ENCODE measurements at places on chromosomes 16 and 17. TPM values are rescaled to one million over a fixed set of nuclear protein-coding genes. Genes with fewer than 3 reads are reported as not detected.
A peak's percentile ranks its signal among the peaks of the same experiment; 100 is the strongest.

- H3K27me3 ChIP-seq: no peaks in the 10 kb centered on the region
- no peak overlapping the region for H3K27ac ChIP-seq
- H3K4me3 ChIP-seq: no peak overlapping the region
- no peaks in the 10 kb centered on the region for H3K4me1 ChIP-seq
- H3K36me3 ChIP-seq: no peaks in the 10 kb centered on the region
- DNase-seq: no peak
Measured at GRCh38 chr16:59973966-59974365, 1239.8 kb upstream of the GOT2 start.

DNA sequence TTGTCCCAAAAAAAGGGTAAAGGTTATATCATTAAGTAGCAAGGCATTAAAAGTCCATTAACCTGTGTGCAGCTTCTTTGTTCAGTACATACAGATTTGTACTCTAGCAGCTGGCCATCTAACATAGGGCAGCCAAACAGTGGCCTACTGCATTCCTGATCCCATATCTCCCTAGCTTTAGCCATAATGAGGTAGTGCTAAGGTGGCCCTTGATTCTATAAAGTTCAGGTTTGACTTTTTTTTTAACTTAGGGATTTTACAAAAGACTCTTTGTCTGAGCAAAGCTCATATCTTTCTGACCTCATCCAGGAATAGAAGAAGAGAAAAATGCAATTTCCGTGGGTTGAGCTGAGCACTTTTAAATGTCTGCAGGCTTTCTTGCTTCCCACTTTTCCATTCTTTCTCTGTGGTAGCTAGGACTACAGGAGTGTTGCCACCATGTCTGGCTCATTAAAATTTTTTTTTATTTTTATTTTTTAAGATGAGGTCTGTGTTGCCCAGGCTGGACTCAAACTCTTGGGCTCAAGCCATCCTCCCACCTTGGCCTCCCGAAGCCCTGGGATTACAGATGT is 19.5 kb upstream of the CDC6 start:
- peaks cover 98% of the 10 kb centered on the region for H3K36me3 ChIP-seq
- no peak overlapping the region for H3K27ac ChIP-seq
- no peaks in the 10 kb centered on the region for H3K27me3 ChIP-seq
- no peak overlapping the region for H3K4me3 ChIP-seq
- no peaks in the 10 kb centered on the region for H3K4me1 ChIP-seq
- DNase-seq: no peak

GRCh38 chr17:63345611-63346010 is 100.5 kb downstream of the CYB561 start:
- no peaks in the 10 kb centered on the region for H3K27me3 ChIP-seq
- no peak overlapping the region for H3K4me3 ChIP-seq
- peaks cover 10% of the 10 kb centered on the region for H3K4me1 ChIP-seq
- peaks cover 15% of the 10 kb centered on the region for H3K36me3 ChIP-seq

- no peak for DNase-seq
- H3K36me3 ChIP-seq: peaks cover 30% of the 10 kb centered on the region
- no peak overlapping the region for H3K4me3 ChIP-seq
- peak overlapping the region; percentile 24 for H3K27ac ChIP-seq
- H3K27me3 ChIP-seq: no peaks in the 10 kb centered on the region
Measured at GRCh38 chr16:69918241-69918640, 32.9 kb upstream of the CLEC18A start.

- H3K27me3 ChIP-seq: no peaks in the 10 kb centered on the region
- no peak overlapping the region for H3K27ac ChIP-seq
- H3K36me3 ChIP-seq: no peaks in the 10 kb centered on the region
- H3K4me3 ChIP-seq: no peak overlapping the region
- H3K4me1 ChIP-seq: peaks cover 49% of the 10 kb centered on the region
Measured at GRCh38 chr16:12313902-12314621, 337.5 kb downstream of the SNX29 start.

- H3K27me3 ChIP-seq: no peaks in the 10 kb centered on the region
- DNase-seq: peak; percentile 88
- peaks cover 27% of the 10 kb centered on the region for H3K4me1 ChIP-seq
- peaks cover 22% of the 10 kb centered on the region for H3K36me3 ChIP-seq
- H3K27ac ChIP-seq: no peak overlapping the region
Measured at GRCh38 chr16:69276148-69277115, 34.7 kb upstream of the VPS4A start.

RAMP2 gene
- total RNA-seq: not detected

- H3K27me3 ChIP-seq: no peaks in the 10 kb centered on the region
- DNase-seq: no peak
- H3K36me3 ChIP-seq: peaks cover 47% of the 10 kb centered on the region
- H3K27ac ChIP-seq: no peak overlapping the region
Measured at GRCh38 chr17:37322106-37322505, 53.7 kb upstream of the C17orf78 start.

GRCh38 chr17:42365136-42365535 is 23.1 kb downstream of the STAT3 start:
- no peaks in the 10 kb centered on the region for H3K27me3 ChIP-seq
- no peak overlapping the region for H3K27ac ChIP-seq
- H3K36me3 ChIP-seq: no peaks in the 10 kb centered on the region
- no peak overlapping the region for H3K4me3 ChIP-seq
- DNase-seq: no peak

DNA sequence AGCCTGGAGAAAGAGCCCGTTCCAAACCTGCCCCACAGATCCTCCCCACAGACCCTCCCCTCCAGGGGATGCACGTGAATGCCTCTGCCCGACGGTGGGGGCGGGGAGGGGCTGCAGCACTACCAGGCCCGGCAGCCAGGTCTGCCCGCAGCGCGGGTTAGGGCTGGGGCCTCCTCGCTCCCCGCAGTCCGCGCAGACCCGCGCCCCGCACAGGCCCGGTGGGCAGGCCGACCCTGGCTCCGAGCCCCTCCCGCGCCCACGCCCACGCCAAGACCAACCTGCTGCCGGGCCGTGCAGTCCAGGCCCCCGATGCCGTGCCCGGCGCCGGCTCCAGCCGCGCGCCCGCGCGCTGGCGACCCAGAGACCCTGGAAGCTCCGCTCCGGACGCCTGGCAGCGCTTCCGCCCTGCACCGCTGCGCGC is at the start of gene RPUSD1:
RPUSD1 (minus strand) TSS at position 404 of the 421 bp plus-strand sequence. CDS start 644 bp downstream, outside the sequence.
- H3K4me3 ChIP-seq: peak within 1 kb of the TSS; percentile 94
- H3K27ac ChIP-seq: peak within 1 kb of the TSS; percentile 71
- H3K4me1 ChIP-seq: peaks cover 43% of the 10 kb centered on the region
- peaks cover 20% of the 10 kb centered on the region for H3K36me3 ChIP-seq
- peaks cover 2% of the 10 kb centered on the region for H3K27me3 ChIP-seq
- no peak for DNase-seq

- no peak overlapping the region for H3K4me3 ChIP-seq
- H3K27me3 ChIP-seq: no peaks in the 10 kb centered on the region
- DNase-seq: no peak
- H3K27ac ChIP-seq: no peak overlapping the region
Measured at GRCh38 chr17:2455956-2456355, 55.1 kb upstream of the MNT start.

DNA sequence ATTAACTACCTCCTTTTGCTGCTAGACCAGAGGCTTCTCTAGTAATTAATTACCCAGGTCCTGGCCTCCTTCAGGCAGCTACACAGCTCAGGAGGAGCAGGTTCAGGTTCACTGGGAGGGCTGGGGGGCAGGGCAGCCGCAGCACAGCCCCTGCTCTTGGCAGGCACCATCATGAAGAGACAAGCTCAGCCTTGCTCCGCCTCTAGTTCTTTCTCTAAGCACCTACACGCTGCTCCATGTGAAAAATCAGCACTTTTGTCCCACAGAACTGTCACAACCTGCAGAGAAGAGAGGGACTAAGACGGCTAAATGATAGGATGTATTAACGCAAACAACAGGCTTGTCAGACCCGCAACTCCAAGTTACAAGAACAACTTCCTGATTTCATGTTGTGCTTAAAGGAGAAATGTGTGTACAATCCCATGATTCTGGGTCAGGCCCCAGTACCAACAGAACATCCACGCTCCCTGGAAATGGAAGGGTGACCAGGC is 53.4 kb downstream of the GRB2 start:
- peaks cover 59% of the 10 kb centered on the region for H3K4me1 ChIP-seq
- H3K27me3 ChIP-seq: no peaks in the 10 kb centered on the region
- peak; percentile 52 for DNase-seq
- H3K4me3 ChIP-seq: no peak overlapping the region
- no peak overlapping the region for H3K27ac ChIP-seq
- H3K36me3 ChIP-seq: no peaks in the 10 kb centered on the region

- H3K36me3 ChIP-seq: no peaks in the 10 kb centered on the region
- H3K27ac ChIP-seq: peak overlapping the region; percentile 36
- H3K4me1 ChIP-seq: peaks cover 70% of the 10 kb centered on the region
- no peaks in the 10 kb centered on the region for H3K27me3 ChIP-seq
- no peak overlapping the region for H3K4me3 ChIP-seq
Measured at GRCh38 chr17:59375857-59376256, 44.4 kb downstream of the YPEL2 start.

DNA sequence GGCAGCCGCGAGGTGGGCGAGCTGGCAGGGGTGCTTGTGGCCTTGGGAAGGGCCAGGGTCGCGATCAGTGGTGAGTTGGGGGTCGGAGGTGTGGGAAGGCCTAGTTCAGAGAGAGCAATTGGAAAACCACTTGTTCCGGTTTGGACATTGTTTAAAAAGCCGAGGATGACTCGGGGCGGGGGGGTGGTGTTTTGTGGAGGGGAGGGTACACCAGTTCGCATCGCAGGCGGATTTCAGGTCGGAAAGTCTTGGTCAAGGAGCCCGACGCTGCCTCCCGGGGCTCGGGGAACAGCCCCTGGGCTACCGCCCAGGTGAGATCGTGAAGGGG is 66.4 kb downstream of the KPNA2 start:
- H3K36me3 ChIP-seq: peaks cover 4% of the 10 kb centered on the region
- peak overlapping the region; percentile 78 for H3K4me3 ChIP-seq
- H3K4me1 ChIP-seq: peaks cover 35% of the 10 kb centered on the region

DNA sequence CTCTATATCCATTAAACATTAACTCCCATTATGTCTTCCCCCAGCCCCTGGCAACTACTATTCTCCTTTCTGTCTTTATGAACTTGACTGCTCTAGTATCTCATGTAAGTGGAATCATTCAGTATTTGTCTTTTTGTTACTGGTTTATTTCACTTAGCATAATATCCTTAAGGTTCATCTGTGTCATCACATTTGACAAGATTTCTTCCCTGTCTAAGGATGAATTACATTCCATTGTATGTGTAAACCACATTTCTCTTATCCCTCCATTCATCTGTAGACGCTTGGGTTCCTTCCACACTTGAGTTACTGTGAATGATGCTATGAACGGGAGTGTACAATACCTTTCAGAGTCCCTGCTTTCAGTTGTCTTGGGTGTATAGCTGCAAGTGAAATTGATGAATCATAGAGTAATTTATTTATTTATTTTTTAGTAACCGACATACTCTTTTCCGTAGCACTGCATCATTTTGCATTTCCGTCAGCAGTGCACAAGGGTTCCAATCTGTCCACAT is 399.7 kb upstream of the RBFOX1 start:
- H3K27me3 ChIP-seq: no peaks in the 10 kb centered on the region
- H3K36me3 ChIP-seq: no peaks in the 10 kb centered on the region
- DNase-seq: no peak
- no peak overlapping the region for H3K4me3 ChIP-seq

DNA sequence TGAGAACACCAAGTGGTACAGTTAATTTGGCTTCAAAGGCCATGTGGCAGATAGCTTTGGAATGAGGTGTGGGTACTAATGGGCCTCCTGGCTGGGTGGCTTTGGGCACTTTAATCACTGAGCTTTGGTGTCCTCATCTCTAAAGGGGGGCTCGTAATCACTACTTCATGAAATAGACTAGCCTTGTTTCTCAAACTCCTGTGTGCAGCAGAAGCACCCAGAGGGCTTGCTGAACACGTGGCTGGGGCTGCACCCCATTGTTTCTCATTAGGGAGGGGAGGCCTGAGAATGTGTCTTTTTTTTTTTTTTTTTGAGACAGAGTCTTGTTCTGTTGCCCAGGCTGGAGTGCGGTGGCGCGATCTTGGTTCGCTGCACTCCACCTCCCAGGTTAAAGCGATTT is 5.8 kb downstream of the EPN2 start:
- peaks cover 4% of the 10 kb centered on the region for H3K36me3 ChIP-seq
- H3K27me3 ChIP-seq: no peaks in the 10 kb centered on the region
- H3K4me3 ChIP-seq: no peak overlapping the region
- H3K27ac ChIP-seq: no peak overlapping the region

- H3K27me3 ChIP-seq: no peaks in the 10 kb centered on the region
- no peak overlapping the region for H3K4me3 ChIP-seq
- DNase-seq: no peak
- H3K36me3 ChIP-seq: no peaks in the 10 kb centered on the region
Measured at GRCh38 chr16:68612996-68613395, 32.1 kb upstream of the CDH3 start.

GRCh38 chr17:12445331-12445730 is 220.4 kb upstream of the MYOCD start:
- H3K36me3 ChIP-seq: no peaks in the 10 kb centered on the region
- no peaks in the 10 kb centered on the region for H3K4me1 ChIP-seq
- no peak overlapping the region for H3K27ac ChIP-seq

PKMYT1 gene
- 19.3 TPM for total RNA-seq

GRCh38 chr17:17824119-17824782 is 12.5 kb downstream of the SREBF1 start:
- H3K27ac ChIP-seq: peak overlapping the region; percentile 66
- no peak for DNase-seq
- peaks cover 78% of the 10 kb centered on the region for H3K4me1 ChIP-seq

GRCh38 chr17:33832262-33832661 is 422.8 kb upstream of the CCL2 start:
- H3K27ac ChIP-seq: no peak overlapping the region
- no peaks in the 10 kb centered on the region for H3K4me1 ChIP-seq
- H3K4me3 ChIP-seq: no peak overlapping the region
- no peaks in the 10 kb centered on the region for H3K27me3 ChIP-seq
- DNase-seq: no peak

- no peak overlapping the region for H3K4me3 ChIP-seq
- DNase-seq: no peak
- no peaks in the 10 kb centered on the region for H3K4me1 ChIP-seq
- H3K27me3 ChIP-seq: no peaks in the 10 kb centered on the region
Measured at GRCh38 chr17:58734040-58734439, 21.6 kb upstream of the PPM1E start.

PPP1R27 gene
- not detected for total RNA-seq

DNA sequence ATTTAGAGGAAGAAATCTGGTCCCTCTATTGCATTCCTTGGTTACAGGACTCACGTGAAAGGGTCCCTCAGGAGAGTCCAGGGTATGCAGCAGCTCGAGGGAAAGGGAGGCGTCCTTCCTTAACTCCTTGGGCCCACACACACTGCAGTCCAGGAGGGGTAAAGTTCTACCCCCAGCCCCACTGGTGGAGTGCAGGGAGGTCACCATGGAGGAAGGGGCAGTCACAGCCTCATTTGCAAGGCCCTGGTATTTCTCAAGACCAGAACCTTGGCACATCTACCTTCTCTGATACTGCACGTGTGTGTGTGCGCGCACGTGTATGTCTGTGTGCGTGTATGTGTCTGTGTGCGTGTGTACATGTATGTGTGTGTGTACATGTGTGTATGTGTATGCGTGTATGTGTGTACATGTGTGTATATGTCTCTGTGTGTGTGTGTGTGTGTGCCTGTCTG is 11.1 kb downstream of the HIC1 start:
- peaks cover 43% of the 10 kb centered on the region for H3K4me1 ChIP-seq
- H3K36me3 ChIP-seq: peaks cover 72% of the 10 kb centered on the region
- peak overlapping the region; percentile 94 for H3K27ac ChIP-seq
- H3K27me3 ChIP-seq: no peaks in the 10 kb centered on the region
- DNase-seq: peak; percentile 29

SLFN14 gene
- total RNA-seq: not detected

UBE2Z gene
- total RNA-seq: 47.4 TPM

SLC47A1 gene
- total RNA-seq: 0.55 TPM

GRCh38 chr16:85754413-85754812 is 3.5 kb upstream of the C16orf74 start:
- H3K27ac ChIP-seq: no peak overlapping the region
- H3K27me3 ChIP-seq: peaks cover 28% of the 10 kb centered on the region
- H3K4me1 ChIP-seq: peaks cover 45% of the 10 kb centered on the region
- H3K4me3 ChIP-seq: no peak overlapping the region

Measured in stomach (tissue), 19 donors.